Fibroblast of skin of scalp (primary cell): ENCODE measurements at places on chromosomes 2 and 18.
A peak's percentile ranks its signal among the peaks of the same experiment; 100 is the strongest.

- no peak for DNase-seq
These were observed 885.6 kb upstream of the VRK2 start for GRCh38 chr2:57160976-57161375.

- DNase-seq = no peak
These were observed 86.0 kb upstream of the SATB2 start for GRCh38 chr2:199543606-199544172.

GRCh38 chr18:72458271-72458670 lies 85.9 kb downstream of the CBLN2 start:
- DNase-seq = peak; percentile 11

DNA sequence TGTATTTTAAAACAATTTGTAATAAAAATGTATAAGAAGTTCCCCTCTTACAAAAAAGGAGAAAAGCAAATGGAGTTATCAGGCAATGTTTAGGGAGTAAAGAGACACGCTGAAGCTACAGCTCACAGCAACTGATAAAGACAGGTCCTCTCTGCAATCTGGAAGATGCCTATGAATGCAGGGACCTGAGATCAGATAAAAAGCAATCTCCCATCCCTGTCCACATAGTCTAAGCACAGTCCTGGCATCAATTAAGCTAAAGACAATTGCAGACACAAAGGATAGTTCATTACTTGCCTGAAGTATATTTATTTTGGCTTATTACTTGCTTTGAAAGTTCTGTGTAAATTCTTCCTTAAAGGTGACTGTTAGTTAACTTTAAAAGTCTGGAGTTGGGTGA lies 5.0 kb downstream of the EIF2AK3 start:
- no peak for DNase-seq

DNA sequence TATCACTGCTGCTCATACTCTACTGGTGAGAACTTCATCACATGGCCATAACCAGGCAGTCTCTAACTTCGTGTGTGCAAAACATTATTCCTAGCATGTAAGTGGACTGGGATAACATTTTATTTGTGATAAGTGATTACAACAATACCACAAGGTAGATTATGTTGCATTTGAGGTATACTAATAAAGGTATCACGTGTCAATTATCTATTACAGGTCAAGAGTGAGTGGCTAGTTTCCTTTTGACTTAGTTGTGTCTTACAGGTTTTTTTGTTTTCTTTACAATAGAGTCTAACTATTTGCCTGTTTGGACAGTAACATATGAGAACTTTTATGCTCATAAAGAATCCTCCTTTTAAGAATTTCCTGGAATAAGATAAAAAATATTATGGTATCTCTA lies 67.2 kb upstream of the DSC1 start:
- DNase-seq = no peak

GRCh38 chr2:109434351-109434750 lies 179.4 kb downstream of the SEPTIN10 start:
- DNase-seq = no peak

DNA sequence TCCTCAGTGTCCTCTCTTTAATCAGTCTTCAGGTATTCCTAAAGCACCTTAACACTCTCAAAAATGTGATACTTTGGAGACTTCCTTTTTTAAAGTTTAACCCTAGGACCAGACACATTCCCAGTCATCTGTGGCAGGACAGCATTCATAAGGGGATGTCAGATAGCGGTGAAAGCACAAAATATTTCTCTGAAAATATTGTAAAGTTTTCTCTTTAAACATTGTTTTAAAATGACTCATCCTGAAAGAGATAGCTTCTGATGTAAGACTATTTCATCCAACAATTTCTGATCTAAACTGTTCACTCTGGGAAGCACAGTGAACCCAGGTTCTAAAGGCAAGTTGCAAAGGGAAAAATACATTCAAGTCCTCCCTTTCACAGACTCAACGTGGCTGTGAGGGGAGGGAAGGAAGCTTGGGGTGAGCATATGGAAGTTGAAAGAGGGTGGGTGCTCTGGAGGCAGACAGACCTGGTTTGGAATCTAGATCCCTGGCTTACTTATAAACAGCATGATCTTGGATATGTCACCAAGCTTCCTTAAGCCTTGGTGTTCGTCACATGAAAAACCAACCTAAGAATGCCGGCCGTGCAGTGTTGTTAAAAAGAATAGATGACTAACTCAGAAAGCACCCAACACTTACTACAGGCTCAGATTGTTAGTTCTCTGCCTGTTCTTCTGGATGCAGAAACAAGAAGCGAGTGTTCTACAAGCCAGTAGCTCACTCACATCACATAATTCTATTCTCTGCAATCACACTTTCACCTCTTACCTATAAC lies 12.1 kb downstream of the GALNT14 start:
- DNase-seq = peak; percentile 54

DNA sequence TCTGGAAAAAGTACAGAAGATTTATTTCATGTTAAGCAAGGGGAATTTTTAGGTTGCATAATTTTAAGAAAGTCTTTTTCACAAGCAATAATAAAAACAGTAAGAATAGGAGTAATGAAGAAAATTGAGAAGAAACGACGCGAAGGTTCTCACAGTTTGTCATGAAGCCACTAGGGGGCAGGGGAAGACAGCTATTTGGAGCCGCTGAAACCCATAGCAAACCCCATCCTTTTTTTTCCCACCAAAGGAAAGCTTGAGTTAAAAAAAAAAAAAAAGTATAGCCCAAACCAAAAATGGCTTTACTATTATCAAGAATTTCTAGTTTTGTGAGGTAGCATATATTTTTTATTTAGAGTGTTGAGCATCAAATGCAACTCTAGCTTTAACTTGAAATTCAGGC lies 300.9 kb downstream of the PHLPP1 start:
- DNase-seq = peak; percentile 67

GRCh38 chr2:54685263-54685775 lies 38.1 kb upstream of the EML6 start:
- DNase-seq = no peak

GRCh38 chr18:44423814-44424644 lies 256.7 kb upstream of the SETBP1 start:
- DNase-seq = no peak

DNA sequence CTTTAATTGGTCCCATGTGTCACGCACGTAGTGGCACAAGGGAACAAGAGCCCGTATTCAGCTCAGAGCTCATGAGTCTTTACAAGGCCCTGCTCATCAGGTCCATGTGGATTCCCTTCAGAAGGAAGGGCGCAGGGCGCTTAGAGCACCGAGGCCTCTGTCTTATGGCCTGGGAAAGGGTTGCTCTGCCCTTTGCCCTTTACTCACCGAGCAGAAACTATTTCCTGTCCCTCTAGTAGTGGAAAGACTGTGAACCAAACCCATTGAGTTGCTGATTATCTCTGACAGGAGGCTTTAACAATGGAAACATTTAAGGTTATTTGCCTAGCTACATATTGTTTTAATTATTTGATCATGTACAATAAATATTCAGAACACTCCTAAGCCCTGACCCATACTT lies 102.0 kb upstream of the ACAA2 start:
- no peak for DNase-seq

GRCh38 chr2:215749092-215749957 lies 264.0 kb downstream of the MREG start:
- no peak for DNase-seq

- DNase-seq = no peak
These were observed 39.7 kb downstream of the KIDINS220 start for GRCh38 chr2:8797682-8798081.

DNA sequence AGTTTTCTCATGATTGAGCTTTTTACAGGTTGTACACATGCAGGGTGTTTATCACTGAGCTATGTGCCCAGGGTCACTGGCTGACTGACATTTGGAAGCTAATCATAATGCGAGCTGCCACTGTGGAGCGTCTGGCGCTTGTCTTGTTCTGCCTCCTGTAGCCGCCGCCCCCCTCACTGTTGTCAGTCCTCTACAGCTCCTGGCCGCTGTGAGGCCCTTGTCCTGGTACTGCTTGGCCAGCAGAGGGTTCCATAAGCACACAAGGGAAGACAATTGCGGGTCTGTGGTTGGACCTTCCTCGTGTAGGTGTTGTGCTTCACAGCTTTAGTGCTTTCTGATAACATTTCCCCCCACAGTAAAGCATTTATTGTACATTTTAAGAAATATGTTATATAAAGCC lies 105.6 kb upstream of the LDLRAD4 start:
- DNase-seq = peak; percentile 43

DNA sequence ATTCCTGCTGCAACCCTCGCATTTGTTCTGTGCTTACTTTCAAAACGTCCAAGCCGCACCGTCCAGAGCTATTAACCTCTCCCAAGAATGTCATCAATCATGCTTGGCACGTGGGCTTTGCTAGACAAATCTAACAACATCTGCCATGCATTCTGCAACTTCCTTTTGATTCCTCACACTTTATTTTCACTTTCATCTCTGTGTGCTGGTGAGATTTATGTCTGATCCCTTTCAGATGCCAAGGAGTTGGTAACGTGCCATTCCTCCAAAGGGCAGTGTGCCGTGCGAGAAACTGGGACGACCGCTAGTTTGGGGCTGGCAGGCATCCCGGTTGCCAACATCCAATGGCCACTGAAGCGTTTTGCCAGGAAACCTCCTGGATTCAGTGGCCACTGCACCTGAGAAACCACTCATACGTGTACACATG lies 230.0 kb upstream of the PARD3B start:
- DNase-seq = peak; percentile 12

DNA sequence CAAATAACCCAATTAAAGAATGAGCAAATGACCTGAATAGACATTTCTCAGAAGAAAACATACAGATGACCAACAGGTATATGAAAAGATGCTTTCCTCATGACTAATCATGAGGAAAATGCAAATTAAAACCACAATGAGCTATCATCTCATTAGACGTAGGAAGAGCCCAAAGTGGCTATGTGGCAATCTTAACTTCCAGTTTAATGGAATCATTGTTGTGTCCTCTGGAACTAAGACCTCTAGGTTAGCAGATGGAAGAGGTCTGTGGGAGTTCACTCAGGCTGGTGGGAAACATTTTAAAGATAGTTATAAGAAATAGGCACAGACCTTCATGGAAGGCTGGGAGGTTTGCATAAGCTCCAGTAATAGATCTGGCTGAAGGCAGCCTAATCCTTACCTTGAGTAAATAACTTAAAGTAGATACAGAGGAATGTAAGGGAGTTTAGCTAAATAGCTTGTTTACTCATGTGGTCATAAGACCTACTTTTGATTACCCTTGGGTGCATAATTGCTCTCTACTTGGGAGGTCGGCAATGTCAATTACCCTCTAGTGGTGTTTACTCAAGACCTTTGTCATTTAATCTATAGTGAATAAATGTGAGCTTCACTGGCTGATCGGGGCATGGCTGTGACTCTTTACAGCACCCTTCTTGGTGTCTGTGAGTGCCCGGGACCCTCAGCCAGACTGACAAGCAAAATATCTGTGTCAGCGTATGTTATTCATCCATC lies 119.0 kb downstream of the GULP1 start:
- no peak for DNase-seq

DNA sequence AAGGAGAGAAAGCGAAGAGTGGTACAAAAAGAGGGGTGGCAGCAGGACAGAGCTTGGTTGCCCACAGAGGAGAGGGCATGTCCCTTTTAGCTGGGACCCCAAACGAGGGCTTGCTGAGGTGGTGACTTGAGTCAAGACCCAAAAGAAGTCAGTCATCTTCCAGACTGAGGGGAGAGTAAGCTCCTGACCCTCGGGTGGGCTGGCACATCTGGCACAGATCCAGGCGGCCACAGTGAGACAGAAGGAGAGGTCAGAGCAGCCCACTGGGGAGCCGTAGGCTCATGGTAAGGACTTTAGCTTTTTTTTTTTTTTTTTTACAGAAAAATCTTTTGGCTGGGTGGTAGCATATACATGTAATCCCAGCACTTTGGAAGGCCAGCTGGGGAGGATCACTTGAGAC lies 77.9 kb upstream of the ST6GAL2 start:
- DNase-seq = no peak

DNA sequence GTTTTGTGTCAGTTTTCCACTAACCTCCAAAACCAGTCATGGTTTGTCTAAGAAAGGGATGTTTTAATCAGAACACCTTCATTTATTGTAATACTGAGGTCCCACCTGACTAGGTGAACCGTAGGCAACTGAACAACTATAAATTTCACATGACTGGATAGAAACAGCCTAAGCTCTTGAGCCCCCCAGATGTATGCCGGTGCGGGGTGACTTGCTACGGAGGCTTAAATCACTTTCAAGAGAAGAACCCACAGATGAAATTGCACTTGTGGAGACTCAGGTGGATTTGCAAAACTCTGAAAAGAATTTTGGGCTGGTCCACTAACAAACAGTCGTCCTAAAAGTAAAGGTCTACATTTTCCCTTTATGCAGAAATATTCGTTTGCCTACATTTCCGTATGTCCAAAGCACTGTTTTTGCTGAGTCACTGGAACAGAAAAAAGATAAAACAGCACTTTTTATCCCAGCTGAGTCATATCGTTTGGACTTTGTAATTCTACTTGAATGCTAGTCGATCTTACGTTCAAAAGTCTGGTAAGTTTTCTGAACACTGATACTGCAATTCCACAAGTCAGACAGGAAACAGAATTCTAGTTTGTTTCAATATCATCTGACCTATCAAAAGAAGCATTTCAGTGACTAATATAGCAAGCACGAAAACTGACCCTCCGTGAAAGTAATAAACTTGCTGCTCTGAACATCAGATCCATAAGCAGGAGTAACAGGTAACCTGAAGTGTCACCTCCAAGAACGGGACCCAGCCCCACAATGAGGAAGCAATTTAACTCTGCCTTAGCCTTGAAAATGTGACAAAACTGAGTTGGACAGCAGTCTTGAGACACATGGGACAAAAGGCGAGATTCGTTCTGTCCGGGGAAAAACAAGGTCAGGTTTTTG lies 18.1 kb downstream of the ZNF516 start:
- peak; percentile 77 for DNase-seq

GRCh38 chr18:58350526-58350925 lies 278.4 kb downstream of the ALPK2 start:
- DNase-seq = peak; percentile 12

DNA sequence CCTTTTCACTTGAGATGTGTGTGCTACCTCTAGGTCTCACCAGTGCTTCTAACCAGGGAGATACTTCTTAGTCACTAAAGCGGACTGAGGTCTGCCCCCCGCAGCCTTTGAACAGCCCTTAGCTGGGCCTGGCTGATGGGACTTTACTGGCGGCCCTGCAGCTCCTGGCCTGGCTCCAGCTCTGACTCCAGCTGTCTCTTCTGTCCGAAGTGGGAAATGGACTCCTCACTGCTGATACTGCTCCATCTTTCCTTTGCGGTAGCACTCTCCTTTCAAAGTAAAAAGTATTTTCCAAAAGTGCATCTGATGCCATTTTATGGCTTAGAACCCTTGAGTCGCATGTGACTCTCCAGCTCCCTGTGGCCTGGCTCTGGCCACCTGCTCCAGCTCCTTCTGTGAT lies 64.5 kb downstream of the ATP9B start:
- DNase-seq = no peak
